ENCODE measurements at places on chromosomes 3 and 15.
A peak's percentile ranks its signal among the peaks of the same experiment; 100 is the strongest.

DNA sequence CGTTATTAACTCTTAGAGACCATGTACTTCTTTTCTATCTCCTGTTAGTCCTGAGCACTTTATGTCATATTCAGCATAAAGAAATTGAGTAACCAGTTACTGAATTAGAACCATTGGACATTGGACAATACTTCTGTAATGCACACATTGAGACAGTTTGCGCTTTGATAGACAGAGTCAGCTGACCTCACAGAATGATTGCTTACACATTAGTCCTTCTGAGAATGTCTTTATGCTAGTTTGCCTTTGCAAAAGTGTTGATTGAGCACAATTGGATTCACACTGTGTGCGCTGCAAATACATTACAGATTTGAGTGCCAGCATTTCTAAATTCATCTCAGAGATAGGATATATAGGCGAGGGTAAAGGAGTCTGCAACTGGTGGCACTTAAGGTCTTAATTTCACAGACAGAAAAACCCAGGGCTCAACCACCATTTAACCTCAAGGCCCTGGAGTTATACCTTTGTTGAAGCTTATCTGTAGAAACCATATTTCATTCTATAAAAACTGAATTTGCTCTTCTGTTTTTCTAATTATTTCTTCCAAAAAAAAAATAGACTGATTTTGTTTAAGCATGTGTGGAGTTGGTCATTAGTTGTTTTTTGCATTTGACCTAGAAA lies 3.8 kb downstream of the SERPINI1 start:
- no peak for DNase-seq

GRCh38 chr3:11607816-11608215 lies 35.9 kb downstream of the VGLL4 start:
- DNase-seq, result no peak

DNA sequence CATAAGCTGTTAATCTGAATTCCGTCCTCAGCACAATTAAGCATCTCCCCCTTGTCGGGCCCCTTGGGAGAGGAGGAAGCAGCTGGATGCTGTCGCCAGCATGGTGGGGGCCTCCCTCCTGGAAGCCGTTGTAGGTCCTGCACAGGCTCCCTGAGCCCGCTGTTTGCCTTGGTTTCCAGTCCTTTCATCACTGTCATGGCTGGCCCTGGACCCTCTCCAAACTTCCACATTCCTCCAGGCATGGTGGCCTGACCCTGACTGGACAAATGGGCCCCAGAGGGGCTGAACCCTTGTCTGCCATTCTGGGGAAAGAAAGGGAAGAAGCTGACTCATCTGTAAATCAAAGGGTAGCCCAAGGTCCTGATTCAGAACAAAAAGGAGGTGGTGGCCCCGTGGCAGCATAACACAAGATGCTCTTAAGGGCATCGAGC lies 300.5 kb upstream of the LRRFIP2 start:
- DNase-seq, result no peak

DNA sequence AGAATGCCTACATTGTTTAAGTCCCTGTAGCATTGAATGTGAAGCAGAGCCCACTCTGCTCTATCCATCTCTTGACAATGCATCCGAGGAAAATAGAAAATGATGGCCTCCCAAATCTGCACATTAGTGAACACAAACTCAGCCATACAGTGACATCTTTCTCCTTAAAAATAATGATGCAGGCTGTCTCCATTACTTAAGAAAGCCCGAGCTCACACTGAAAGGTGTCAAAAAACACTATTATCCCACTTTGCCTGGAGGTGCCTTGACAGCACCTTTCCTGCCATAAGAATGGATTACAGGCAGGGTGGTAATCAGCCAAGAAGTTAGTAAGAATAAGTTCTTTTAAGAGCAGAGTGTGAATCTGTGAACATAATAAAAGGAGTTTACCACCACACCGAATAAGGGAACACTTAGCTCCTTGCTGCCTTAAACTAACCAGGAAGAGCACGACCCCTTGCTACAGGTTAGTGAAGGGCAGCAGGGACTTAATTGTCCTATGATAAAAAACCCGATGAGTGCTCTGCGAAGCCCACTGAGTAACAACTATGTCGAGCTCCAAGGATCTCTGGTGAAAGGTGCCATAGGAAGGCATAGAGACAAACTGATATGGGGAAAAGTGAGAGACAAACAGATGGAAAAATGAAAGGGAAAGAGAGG lies 123.2 kb upstream of the TUSC7 start:
- DNase-seq, result no peak

DNA sequence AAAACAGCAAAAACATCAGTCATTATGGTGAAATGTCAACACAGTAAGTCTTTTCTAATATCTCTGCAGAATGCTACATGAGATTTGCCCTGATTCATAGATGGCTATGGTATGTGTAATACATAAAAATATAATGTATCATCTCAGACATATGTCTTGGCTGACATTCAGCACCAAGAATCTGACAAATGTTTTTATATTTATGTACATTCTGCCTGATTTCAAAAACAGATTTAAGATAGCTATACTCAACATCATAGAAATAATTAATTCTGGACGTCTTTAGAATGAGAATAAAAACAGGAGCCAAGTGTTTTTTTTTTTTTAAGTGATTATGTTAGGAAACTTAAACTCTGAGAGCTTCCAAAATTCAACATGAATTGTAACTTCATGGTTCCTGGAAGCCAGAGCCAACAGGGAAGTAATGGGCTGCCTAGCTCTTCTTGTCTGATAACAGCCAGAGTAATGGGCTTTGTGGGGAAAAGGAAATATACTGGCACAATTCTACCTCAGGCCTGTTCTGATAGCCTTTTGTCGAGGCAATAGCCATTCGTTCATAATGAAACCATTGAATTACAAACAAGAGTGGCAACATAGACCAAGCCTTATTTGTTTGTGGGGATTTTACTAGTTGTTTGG lies 184.4 kb downstream of the VGLL4 start:
- no peak for DNase-seq

DNA sequence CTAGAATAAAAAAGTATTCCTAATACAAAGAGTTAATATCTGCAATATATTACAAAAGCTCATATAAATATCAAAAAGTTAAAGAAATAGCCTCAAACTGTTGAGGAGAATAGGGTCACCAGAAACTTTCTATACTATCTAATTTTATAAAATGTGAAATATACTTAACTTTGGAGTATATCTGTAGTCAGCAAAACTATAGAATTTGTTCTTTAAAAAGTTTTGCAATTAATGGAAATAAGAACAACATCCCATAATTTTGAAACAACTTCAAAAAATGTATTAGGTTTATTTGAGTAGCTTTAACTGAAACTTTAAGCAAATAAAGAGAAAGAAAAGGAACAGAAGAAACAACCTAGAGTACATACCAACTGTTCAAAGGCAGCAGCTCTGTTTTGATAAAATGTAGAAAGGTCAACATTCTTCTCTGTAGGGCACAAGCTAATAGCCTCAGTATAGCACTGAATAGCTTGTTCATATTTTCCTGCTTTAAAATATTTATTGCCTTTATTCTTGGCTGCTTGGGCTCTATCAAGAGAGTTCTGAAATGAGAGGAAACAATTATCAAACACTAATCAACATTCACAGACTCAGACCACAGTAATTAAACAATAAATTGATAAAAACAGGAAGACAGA lies 14.3 kb downstream of the TOMM70 start:
- DNase-seq, result no peak

- DNase-seq, result no peak
These were observed 60.1 kb downstream of the KY start for GRCh38 chr3:134590766-134591165.

DNA sequence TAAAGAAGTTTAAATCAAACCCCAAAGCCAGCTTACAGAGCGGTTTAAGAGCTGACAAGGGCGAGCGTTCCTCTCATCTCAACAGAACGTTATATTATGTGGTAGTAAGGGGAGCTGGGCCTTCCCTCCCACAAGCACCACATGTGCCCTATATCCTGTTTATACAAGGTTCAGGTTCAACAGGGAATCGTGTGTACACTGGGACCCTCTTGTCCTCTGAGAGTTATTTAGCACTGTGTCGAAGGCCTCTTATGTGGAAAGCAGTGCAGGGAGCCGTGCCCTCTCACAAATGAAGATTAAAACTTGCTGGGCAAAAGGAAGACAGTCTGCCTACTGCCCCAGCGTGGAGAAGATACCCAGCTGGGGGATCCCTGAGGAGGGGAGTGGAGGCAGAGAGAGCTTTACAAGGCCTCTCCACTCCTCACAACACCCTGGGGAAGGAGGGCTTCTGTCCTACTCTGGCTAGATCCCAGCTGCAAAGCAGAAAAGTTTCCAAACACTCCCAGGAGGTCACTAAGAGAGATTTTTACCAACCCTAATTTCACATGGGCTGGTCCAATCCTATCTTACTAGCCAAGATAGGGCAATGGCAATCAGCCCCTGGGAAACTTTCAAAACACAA lies 2.9 kb downstream of the TLE3 start:
- peak; percentile 27 for DNase-seq

- DNase-seq, result no peak
These were observed 51.7 kb downstream of the OTOL1 start for GRCh38 chr3:161548301-161548700.

All from CD8-positive, alpha-beta T cell (primary cell).